ENCODE measurements at places on chromosomes 11 and 22. TPM values are rescaled to one million over a fixed set of nuclear protein-coding genes. Genes with fewer than 3 reads are reported as not detected.
A peak's percentile ranks its signal among the peaks of the same experiment; 100 is the strongest.

Gene UBQLN3
- not detected for total RNA-seq

Gene NUP160
- total RNA-seq = 22.2 TPM

Gene INPP5J
- 0.35 TPM for total RNA-seq

Gene CBLIF
- not detected for total RNA-seq

Gene RAB36
- total RNA-seq = 3.5 TPM

Gene OR10S1
- not detected for total RNA-seq

Gene KCNK4
- total RNA-seq = not detected

- no peak for DNase-seq
Observed at GRCh38 chr11:6856871-6857270, 6.0 kb upstream of the OR10A2 start.

DNA sequence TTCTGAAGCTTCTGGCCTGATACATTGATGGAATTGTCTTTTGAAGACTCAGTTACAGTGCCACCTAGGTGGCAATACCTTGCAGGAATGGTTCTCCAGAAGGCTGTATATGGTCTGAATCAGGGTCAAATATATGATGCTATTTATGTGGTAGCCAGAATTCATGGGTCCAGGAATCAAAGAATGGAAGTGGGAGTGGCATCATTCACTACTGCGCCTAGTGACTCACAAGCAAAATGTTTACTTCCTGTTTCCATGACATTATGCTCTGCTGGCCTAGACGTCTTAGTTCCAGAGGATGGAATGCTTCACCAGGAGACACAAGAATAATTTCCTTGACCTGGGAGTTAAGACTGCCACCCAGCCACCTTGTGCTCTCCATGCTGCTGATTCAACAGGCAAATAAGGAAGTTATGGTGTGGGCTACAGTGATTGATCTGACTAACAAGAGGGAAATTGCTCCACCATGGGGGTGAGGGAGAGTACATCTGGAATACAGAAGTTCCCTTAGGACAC, 491.8 kb downstream of the ETS1 start:
- peak; percentile 96 for DNase-seq

DNA sequence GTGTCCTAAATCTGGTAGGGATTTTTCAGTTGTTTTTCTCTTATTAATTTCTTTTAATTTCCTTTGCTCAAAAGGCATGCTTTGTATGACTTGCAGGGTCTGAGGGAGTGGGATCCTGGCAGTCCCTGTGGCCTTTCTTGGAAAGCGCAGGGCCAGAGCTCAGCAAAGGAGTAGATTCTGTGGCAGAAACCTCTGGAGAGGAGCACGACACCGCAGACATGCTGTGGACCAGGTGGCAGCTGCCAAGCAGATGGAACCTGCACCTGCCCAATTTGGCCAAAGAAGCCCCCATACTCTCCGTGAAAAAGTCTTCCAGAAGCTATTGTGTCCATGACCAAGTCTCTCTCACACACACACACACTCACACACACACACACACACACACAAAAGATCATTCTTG, 78.9 kb upstream of the FGF3 start:
- no peak for DNase-seq

- no peak for DNase-seq
Observed at GRCh38 chr22:36405671-36406538, 18.1 kb upstream of the MYH9 start.

GRCh38 chr22:49577168-49578060, 250.3 kb downstream of the BRD1 start:
- DNase-seq = no peak

DNA sequence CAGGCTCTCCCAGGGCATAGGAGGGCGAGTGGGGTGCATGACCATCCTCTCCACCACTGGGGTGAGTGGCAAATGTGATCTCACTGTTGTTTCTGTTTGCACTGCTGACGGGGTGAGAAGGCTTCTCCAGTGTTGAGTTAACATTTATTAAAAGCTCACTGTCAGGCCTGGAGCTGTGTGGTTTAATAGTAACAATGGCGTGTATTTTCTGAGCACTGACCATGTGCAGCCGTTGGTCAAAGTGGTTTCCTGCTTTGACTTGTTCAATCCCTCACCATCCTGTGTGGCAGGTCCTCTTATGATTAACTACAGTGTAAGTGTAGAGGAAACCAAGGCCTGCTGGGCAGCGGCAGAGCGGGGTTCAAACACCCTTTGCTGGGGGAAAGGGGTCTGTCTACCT, 4.4 kb downstream of the A4GALT start:
- DNase-seq = no peak

GRCh38 chr11:82536706-82537105, 197.0 kb downstream of the FAM181B start:
- DNase-seq = no peak

DNA sequence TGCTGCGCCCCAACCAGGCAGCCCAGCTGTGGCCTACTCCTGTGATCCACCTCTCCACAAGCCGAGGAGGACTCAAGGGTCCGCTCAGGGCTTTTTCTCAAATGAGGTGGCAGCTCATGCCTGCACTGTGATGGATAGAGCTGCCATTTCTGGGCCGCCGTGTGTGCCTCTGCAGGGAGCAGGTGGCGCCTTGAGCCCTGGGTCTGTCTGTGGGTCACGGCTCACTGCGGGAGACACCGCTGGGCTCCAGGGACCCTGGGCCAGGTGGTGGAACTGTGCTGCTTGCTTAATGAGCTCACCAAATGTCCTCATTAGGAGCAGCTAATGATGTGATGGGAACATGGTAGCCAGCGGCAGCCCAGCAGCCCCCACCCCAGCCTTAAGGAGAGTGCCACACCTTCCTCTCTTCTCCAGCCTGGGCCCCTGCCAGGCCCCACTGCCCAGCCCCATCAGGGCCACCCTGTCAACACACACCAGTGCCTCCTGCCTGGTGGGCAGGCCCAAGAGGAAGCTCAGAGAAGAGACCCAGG, 50.8 kb downstream of the DHCR7 start:
- DNase-seq = no peak

DNA sequence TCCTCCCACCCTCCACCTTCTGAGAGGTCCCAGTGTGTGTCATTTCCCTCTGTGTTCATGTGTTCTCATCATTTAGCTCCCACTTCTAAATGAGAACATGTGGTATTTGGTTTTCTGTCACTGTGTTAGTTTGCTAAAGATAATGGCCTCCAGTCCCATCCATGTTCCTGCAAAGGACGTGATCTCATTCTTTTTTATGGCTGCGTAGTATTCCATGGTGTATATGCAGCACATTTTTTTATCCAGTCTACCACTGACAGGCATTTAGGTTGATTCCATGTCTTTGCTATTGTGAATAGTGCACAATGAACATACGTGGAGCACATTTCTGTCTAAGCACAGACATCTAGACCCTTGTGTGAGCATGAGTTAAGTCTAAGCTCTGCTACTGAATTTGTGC, 5.7 kb downstream of the CD3E start:
- no peak for DNase-seq

DNA sequence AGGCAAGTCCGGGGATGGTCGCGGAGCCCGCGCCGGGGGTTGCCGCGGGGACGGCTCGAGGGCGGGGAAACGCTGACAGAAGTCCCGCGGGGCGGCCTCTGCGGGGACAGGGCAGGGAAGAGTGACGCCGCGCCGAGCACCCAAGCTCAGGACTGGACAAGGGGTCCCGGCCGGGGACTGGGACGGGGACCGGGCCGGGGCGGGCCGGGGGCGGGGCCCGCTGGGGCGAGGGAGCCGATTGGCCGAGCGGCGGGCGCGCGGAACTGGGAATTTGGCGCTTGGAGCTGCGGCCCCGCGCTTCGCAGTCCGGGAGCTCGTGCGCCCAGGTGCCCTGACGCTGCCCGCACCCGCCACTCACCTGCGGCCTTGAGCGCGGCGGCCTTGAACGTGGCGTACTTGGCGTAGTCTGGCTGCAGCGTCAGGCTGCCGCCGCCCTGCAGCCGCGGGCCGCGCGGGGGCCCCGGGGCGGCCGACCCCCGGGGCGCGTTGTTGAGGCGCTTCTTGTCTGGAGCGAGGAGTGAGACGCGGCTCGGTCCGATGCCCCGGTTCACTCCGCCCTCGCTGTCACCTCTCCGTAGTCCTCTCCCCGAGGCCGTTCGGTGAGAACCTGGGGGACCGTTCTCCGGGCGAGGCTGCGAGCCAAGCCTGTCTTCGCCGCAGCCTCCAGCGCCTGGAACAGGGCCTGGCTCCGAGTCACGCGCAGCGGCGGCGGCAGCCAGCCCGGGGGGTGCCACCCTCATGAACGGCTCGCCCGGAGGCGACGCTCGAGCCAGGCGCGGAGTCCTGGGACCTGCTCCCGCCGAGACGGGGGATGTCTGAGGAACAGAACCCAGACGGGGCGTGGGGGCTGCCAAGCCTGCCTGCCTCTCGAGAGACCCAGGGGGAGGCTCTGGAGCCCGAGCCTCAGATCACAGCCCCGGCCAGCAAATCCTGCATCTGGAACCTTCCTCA, 4.5 kb downstream of the SHISA8 start:
- DNase-seq = no peak

All from glomerular endothelial cell (primary cell).